ENCODE measurements at places on chromosomes 5 and 9.

DNA sequence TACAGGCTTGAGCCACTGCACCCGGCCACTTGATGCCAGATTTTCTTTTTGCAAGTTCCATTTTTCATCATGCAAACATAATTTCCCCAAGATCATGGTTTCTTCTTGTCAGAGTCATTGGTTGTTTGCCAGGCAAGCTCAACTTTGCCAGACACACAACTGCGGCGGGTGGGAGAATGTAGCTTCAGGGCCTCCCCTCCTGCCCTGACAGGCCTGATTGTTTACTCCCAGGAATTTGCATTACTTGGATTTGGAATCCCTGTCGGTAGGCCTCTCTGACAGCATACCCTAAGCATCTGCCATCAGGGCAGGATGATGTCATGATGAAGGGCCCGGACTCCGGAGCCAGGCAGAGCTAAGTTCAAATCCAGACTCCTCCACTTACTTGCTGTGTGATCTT lies 15.1 kb downstream of the RPS14 start:
- no peak for DNase-seq

DNA sequence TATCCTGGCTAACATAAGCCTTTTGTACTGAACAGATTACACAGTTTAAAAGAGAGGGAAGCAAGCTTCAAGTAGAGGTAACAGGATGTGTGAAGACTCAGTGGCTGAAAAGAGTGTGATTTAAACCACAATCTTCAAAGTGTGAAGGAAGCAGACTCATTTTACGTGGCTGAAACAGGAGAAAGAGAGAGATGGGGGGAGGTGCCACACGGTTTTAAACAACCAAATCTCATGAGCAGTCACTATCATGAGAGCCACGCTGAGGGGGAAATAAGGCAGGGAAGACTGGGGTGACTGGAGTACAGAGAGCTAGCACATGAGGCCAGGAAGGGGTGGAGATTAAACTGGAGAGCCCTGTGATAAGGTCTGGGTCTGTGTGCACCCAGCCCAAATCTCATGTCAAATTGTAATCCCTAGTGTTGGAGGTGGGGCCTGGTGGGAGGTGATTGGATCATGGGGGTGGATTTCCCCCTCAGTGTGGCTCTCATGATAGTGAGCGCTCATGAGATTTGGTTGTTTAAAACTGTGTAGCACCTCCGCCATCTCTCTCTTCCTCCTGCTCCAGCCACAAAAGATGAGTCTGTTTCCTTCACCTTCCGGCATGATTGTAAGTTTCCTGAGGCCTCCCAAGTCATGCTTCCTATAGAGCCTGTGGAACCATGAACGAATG lies 318.6 kb upstream of the CD180 start:
- DNase-seq = no peak

DNA sequence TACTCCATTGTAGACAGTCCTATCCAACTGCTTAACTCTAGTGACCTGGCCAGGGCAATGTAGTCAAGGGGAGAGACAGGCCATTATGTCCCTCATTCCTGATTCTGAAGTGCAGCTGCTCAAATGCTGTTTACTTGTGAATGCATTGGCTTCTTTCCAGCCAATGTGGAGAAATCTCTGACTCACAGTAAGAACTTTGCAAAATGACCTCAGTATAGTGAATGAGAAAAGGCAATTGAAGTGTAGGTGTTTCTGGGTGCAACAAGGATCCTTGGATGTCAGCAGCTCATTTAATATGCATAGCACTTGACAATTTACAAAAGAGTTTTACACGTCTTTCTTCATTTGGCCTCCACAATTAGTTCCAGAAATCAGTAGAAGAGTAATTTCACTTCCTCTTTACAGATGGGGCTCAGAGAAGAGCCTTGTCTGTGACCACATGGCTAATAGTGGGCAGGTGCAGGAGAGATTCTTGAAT lies 367.2 kb downstream of the OSTF1 start:
- no peak for DNase-seq

GRCh38 chr9:75823151-75823550 lies 67.3 kb upstream of the PCSK5 start:
- no peak for DNase-seq

GRCh38 chr5:9766581-9766980 lies 136.4 kb upstream of the TAS2R1 start:
- no peak for DNase-seq

- no peak for DNase-seq
Observed at GRCh38 chr9:16712787-16713186, 157.7 kb downstream of the BNC2 start.
